ENCODE measurements at places on chromosomes 2 and 18.

GRCh38 chr2:233329489-233330135 lies 22.0 kb downstream of the SAG start:
- no peak for DNase-seq

DNA sequence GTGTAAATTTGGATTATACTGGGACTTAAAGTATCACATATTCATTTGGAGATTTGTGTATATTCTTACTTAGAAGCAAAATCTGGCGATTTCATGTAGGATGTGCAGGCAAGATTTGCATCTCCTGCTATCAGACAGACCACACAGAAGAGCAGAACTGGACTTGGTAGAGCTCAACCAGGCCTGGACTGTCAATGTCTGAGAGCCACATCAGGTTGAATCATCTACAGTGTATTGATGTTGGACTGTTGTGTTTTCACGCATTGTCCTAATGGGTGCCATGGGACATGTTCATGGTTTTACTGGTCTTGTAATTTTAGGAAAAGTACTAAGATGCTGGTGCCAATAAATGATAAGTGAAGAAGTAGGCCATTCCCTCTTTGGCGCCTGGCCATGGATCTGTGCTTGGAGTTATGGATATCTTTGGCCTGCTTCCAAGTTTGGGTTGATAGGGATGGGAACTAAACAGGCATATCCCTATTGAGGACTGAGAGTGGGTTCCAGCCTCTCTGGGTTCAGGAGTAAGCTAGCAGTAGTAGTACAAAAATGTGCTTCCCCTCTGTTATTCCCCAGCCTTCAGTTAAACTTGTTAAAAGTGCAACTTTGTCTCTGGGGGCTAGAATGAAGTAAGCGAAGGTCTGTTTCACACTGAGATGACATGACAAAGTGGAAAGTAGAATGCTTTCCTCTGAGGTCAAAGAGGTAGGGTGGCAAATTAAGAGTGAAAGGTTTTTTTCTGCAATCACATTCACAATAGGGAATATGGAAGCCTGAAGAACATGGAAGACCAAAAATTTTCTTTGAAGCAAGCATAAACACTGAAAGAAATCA lies 49.2 kb upstream of the NEMP2 start:
- no peak for DNase-seq

- no peak for DNase-seq
Observed at GRCh38 chr18:78914249-78914935, 65.2 kb upstream of the SALL3 start.

GRCh38 chr2:240917684-240918257 lies 11.6 kb downstream of the CROCC2 start:
- no peak for DNase-seq

- no peak for DNase-seq
Observed at GRCh38 chr18:34990597-34990996, 50.6 kb upstream of the MAPRE2 start.

DNA sequence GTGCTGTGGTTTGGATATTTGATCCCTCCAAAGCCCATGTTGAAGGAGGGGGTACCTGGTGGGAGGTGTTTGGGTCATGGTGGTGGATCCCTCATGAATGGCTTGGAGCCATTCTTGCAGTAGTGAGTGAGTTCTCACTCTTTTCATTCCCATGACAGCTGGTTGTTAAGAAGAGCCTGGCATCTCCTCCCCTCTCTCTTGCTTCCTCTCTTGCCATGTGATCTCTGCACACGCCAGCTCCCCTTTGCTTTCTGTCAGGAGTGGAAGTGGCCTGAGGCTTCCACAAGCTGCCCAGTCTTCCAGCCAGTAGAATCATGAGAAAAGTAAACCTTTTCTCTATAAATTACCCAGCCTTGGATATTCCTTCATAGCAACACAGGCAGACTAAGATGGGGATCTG lies 8.6 kb downstream of the ADD2 start:
- no peak for DNase-seq

All from iPS DF 19.7 (cell line).